Kasumi-1 (cell line): ENCODE measurements at places on chromosomes 2 and 18.

DNA sequence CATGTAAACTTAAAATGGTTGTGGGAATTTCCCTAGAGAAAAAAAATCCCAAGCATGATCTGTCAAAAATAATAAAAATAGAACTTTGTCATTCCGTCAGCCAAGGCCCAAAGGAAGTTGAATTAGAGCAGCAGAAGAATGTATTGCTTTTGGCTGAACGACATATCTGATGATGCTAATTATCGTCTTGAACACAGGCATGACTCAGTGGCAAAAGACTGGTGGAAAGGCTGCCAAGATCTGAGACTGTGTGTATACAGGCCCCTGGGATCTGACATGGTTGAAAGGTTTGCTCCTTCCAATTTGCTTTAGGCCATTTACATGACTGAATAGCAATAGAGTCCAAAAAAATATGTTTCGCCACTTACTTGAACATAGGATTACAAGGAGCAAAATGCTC lies 1057.1 kb upstream of the CRIM1 start:
- no peak for DNase-seq

GRCh38 chr2:9807555-9808305 lies 35.5 kb upstream of the TAF1B start:
- DNase-seq = no peak

DNA sequence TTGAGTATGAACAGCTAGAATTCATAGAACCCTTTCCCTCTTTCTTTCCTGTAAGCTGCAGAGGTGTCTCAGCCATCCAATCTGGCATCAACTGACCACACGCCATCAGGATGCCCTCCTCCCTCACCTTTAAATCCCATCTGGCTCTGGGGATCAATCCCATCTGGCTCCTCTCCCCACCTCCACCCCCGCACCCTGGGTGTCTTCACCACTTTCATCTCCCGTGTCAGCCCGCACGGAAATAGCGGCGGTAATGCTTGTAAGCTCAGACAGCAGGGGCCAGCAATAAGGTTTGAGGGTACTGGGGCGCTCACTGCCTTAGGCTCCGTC lies 508 bp upstream of the TUBA4B start:
- no peak for DNase-seq

DNA sequence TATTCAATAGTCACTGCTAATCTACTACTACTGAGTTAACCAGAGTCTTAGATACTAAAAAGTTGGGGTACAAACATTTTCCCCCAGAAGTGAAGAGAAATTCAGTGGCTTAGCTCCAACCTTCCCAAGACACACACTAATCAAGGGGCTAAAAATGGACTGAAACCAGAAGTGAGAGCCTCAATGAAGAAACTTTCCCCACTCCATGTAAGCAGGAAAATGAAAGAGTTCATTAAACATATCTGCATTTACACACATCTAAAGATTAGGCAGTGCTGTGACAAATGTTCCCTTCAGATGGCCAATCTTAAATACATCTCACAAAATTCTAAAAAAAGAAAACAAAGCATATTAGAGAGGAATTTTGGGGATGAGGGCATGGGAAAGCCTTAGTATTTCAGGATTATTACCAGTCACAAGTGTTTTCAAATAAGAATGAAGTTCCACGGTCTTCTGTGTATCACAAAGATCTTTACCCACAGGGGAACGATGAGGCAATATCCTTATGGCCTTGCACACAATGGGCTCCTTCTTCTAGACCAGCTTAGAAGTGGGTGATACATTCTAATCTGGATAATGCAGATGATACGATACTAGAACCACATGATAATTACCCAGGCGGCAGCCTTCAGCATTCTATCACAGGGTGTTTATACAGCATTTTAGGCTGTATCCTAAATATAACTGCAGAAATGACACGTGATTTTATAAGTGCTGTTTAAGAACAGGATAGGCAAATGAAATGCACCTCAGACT lies 17.1 kb downstream of the ANKRD44 start:
- DNase-seq = no peak

- no peak for DNase-seq
Observed at GRCh38 chr2:157480182-157480961, 36.5 kb upstream of the CYTIP start.

DNA sequence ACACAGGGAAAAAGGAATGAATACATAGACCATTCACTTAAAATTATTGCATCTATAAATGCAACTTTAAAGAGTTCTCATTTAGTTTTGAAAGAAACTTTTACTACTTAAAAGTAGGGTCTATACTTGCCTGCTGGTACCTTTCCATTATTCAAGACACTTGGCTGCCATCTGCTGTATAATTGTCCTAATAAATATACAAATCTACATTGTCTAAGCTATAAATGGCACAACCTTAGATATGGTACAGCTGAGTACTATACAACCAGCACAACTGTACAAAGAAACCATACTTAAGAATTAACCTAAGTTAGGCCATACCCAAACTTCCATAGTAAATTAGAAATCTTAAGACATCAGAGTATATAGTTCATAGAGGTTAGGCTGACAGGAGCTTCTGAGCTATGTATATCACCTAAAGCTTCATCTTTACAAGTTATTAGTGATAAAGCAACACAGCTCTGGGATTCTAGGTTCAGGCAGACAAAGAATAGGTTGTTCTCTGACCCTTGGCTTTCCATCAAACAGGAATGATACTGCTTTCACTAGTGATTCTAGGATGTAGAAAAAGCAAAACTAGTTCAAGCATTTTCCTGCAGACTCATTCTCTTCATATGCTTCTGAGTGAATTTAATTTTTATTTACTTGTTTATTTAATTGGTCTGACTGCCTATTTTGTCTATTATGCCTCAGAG lies 22.1 kb downstream of the EXOC6B start:
- no peak for DNase-seq

DNA sequence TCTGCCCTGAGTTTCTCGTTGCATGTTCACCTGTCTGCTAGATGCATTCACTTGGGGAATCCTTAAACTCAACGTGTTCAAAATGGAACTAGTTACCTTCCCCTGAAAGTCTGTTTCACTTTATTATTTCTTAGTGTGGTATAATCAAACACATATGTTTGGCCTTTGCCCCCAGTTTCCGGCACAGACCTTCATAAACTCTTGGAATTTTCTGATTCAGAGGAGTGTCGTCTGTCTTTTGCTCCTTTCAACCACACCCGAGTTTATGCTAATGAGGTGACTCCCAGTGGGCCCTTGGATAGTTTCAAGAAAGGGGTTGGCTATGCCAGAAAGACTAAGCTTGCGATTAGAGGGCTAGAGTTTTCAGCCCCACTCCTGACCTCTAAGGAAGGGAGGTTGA lies 198.9 kb downstream of the CDCA7 start:
- DNase-seq = no peak

DNA sequence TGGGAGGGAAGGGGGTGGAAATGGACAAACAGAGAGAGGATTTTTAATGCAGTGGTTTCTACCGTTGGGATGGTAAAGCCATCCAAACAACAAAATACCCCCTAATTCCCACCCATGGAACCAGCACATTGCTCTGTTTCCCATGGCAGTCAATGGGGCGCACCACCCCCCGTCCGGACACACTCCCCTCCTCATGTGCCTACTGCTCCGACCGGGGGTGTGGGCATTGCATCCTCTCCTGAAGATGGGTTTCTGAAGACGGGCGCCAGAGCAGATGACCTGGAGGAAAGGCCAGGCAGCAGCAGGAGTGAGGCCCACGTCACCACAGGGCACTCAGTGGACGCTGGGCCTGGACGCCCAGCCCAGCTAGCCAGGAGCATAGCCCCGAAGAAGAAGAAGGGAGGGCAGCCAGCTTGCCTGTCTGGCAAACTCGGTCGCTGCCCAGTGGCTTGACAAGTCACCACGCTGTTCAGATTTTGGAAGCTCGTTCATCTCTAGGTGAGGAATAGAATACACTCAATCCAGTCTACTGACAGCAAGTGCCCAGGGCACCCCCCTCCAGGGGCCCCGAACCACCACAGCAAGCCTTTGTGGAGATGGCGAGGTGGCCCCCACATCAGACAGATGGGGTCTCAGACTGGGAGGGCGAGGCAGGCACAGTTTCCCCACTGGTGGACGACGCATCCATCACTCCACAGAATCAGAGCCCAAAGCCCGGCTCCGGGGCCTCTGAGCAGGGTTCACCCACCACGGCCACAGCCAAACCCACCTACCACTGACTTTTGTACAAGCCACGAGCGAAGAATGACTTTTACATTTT lies 296.2 kb upstream of the SALL3 start:
- DNase-seq = no peak

DNA sequence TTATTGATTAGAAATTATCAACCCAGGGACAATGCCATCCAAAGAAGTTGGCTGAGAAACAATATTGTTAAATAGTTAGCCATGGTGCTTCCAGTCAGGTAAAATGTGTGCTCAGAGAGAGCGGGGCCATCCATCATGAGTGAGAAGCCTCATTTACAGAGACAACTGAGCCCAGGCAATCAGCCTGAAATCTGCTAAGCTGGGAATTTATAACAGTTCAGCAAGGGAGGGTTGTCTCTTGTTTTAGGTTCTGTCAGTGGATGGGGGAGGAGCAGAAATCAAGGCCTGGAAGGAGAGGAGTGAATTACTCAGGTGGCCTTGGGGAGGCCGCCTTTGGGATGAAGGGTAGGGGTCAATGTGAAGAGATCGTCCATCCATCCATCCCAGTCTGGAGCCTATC lies 102.5 kb upstream of the ST8SIA3 start:
- DNase-seq = no peak
